ENCODE measurements at places on chromosomes 11 and 22.

- DNase-seq = no peak
These were observed 326.1 kb upstream of the ANO5 start for GRCh38 chr11:21866781-21867180.

GRCh38 chr11:100687630-100688395 is 725 bp downstream of the ARHGAP42 start:
- no peak for DNase-seq

DNA sequence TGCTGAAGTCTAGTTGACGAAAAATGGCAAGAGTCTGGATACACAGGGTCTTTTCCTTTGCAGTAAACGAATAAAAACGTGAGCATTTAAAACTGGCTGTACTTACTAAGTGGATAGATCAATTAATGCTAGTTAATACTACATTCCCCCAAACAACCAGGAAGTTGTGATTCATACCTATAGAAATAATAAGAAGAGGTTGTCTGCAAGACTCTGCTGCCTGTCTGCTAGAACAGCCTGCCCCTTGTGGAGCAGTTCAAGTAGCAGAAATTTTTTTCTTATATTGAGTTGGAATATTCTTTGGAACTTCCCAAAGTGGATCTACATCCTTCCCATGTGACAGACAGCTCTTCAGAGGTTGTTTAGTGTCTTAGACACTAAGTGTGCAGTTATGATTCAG is 86.8 kb downstream of the TEAD1 start:
- no peak for DNase-seq

DNA sequence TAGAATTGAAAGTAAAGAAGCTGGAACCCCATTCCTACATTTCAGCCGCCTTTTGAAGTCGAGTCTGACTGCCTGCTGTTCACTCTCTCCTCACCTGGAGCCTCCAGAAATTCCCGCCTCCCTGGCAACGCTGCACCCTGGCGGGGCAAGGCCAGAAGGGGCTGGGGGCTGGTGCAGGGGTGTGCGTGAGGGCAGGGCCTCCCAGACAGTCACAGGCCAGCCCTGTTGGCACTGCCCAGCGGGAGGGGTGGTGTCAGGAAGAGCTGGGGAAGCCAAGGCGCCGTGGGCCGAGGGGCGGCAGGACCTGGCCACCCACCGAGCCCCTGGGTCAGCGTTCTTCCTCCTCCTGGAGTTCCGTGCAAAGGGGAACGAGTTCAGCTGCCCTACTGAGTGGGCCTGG is 123.2 kb downstream of the KCNQ1OT1 start:
- no peak for DNase-seq

GRCh38 chr22:17774206-17774925 is at the start of gene BID:
BID (minus strand) TSS chr22:17774469; CDS start chr22:17750116, 24,353 bp downstream.
- DNase-seq = no peak

GRCh38 chr11:69641681-69642548 is 959 bp downstream of the CCND1 start:
- no peak for DNase-seq

DNA sequence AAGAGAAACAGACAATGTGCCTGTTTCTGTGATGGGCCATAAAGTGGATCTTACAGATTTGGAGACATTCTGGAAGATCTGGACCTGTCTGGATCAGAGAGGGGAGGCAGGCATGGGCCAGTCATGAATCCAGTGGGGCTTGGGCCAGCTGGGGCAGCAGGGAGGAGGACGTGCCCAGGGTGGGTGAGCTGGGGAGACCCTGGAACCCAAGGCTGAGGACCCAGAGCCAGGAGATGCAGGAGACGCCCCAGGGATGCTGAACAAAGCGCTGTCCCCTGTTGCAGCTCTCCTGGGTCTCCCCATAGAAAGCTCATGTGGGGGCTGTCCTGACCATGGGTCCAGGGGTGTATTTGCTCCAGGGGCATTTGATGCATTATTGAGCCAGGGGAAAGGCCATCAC is 1.5 kb upstream of the APOBEC3A start:
- no peak for DNase-seq

DNA sequence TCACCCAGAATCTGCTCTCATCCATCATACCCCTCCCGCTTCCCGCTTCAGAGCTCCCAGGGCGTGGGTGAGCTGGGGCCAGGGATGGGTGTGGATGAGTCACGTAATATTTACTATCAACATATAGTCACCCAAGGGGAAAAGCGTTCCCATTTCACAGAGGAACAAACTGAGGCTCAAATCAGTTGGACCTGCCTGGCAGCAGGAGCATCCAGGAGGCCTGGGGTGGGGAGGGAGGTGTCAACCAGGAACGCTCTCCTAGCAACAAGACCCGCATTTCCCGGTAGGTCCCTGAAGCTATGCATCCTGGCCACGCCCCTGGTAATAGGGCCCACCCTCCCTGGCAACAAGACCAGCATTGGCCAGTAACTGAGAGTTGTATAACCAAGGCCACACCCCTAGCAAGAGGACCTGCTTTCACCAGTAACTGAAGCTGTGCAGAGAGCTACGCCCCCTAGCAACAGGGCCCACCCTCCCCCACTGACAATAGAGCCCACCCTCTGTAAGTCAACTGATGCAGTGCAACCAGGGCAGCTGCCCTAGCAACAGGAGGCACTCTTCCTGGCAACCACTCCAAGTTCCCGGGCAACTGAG is 32.7 kb upstream of the TXNRD2 start:
- no peak for DNase-seq

GRCh38 chr22:37672920-37673455 is 2.4 kb upstream of the LGALS1 start:
- DNase-seq = no peak

DNA sequence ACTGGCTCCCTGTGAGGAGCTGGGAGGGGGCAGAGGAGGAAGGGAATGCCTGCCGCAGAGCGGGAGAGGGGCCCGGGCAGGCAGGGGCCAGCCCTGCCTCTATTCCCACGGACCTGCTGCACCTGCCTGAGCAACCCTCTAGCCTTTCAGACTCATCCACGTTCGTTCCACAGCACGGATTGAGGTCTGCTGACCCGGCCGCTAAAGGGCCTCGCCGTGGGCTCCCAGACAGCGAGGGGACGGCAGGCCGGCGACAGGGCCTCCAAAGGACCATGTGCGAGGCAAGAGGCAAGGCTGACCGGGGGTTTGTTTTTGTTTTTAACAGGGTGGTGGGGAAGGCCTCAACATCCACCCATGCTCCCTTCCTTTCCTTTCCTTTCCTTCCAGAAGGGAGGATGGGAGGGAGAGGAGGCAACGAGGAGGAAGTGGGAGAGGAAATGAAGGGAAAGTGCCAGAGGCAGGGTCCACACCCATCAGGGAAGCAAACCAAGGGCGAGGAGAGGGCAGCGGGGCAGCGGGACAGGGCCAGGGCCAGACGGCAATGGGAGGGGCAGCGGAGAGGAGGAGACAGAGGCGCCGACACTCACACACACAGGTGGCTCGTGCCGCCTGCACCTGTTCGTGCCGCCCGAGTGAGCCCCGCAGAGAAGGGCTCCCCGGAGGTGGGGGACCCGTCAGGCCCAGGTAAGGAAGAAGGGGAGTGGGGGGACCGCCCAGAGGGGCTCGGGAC is 7.5 kb downstream of the LRFN4 start:
- DNase-seq = no peak

- no peak for DNase-seq
These were observed 29.0 kb downstream of the DDX10 start for GRCh38 chr11:108693852-108694251.

DNA sequence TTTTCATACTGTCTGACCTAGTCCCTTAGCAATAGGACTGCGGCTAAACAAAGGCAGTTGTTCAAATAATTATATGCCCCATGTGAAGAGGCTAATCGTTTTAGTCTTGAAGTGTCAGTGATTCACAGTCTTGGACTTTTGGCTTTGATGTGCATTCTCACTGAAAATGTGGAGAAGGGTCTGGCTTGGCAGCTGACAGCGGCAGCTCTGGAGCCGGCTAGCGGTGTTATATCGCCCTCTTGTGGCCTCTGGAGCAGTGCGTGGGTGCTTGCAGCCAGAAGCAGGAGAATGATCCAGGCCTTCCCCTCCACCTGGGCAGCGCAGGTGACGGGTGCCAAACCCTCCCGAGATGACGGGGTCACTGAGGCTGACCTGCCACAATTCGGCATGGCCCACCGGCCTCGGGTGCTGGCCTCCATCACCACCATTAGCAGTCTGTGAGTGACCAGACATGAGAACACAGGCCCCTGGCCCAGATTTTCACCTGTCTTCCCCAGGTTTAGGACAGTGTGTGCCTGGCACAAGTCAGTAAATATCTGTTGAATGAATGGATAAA is 90.3 kb upstream of the PITPNB start:
- DNase-seq = no peak

DNA sequence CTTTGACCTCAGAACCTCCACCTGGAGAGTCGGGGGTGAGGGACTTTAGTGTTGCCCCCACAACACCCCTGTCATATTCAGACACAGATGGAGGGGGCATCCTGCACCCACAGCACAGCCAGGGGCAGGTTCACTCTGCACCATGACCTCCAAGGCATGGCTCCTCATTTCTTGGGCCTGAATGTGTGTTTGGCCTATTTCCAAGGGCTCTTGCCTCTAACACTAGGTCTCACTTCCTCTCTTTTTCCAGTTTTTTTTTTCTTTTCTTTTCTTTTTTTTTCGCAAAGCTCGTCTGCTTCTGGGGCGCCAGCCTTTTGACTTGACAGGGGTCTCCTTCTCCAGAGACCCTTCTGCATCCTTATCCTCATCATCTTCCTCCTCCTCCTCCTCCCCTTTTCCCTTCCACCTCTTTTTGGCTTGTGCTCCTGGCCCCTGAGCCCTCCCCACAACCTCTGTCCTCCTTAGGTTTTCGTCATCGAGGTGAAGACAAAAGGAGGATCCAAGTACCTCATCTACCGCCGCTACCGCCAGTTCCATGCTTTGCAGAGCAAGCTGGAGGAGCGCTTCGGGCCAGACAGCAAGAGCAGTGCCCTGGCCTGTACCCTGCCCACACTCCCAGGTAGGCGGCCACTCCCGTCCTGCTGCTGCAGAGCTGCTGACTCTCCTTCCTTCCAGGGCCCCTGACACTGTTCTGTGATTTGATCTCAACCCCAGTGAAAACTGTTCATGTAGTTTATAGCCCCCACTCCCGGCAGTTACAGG is 3.8 kb downstream of the NCF4 start:
- DNase-seq = no peak

DNA sequence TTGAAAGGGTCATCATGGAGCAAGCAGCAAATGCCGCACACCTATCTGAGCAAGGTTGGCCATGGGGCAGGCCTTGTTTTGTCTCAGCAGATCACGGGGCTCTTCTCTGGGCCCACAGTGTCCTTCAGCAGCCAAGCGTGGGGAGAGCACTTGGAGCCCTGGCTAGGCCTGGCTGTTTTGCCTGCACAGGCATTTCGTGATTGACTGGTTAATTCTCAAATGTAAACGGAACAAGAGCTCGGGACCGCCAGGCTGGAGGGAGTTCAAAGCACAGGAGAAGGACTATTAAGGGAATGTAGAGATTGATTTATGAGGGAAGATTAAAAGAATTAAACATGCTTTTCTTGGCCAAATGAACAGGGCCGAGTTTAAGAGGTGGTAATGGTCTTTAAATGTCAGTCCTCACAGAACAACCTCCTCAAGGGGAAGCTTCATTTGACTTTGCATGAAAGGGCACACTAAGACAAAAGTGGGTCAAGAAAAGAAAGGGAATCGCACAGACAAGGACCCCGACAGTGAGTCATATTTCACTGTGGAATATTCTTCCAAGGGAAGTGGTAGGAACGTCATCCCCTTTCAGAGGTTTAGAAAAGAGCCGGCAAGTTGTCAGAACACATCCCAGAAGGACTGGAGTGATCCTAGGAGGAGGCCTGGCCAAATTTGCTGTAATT is 20.7 kb downstream of the SPON1 start:
- no peak for DNase-seq

GRCh38 chr11:61369372-61370348 is 7.5 kb downstream of the TMEM138 start:
- no peak for DNase-seq

DNA sequence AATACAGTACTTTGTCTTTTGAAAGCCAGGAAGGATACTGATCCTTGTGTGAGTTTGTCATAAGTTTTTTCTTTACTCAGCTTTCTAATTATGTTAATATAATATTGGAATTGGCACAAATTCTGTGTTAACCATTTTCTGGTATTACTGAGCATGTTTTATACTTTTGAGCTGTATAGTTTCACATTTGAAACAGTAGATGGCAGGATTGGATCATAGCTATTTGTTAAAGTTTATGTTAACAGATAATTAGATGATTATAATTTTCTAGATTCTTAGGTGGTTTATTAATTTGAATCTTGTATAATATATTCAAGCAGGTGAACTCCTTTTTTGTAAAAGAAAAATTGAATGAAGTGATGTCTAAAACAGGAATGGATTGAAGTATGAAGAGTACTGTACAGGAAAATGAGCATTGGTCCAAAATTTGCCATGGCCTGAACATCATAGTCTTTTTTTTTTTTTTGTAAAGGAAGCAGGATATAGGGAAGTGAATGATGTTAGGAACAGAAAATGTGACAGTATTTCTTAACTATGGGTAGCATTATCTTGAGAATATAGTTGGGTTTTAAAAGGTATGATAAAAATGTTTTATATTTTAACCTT is 102.0 kb downstream of the CYP2R1 start:
- DNase-seq = no peak

DNA sequence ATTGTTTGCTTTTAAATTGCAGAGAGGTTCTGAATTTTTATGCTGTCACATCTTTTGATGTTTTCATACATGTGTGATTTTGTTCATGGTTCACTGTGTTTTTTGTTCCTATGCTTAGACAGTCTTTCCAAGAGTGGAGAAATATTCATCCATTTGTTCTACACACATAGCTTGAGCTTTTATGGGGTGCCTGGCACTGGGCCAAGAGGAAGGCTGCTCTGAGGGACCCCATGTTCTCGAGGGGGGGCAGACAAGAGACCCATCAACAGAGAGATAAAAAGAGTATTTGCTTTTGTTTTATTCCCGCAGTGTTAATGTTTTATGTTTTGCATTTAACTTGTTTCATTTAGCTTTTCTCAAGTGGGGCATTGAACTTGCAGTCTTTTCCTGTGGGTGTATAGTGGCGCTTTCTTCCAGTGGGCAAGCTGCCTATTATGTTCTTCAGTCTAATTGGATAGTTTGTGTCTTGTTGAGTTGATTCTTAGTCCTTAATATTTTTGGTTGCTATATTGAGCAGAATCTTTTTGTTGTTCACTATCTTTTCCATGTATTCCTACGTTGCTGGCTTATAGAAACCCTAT is 57.7 kb downstream of the CABIN1 start:
- no peak for DNase-seq

GRCh38 chr22:33438273-33438672 is 380.1 kb upstream of the SYN3 start:
- no peak for DNase-seq

DNA sequence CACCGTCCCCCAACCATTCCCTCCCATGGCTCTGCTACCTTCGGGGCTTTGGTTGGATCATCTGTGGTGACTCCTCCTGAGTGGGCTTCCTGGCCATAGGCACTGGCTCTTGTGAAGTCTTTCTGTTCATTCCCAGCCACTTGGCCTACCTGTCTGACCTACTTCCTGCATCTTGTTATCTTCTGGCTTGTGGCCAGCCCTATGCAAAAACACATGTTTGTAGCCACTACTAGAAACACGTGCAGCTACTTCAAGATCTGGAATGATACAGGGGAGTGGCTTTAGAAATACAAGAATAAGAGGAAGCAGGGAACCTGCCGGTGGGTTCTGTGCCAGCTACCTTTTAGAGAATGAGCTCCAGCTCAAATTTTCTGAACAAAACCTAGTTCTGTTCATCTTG is 20.9 kb downstream of the RCOR2 start:
- DNase-seq = no peak

GRCh38 chr11:46631676-46632075 is 14.3 kb downstream of the ATG13 start:
- no peak for DNase-seq

- no peak for DNase-seq
These were observed 453.5 kb downstream of the MIAT start for GRCh38 chr22:27110665-27111451.
